ENCODE measurements at places on chromosomes 4 and X. TPM values are rescaled to one million over a fixed set of nuclear protein-coding genes. Genes with fewer than 3 reads are reported as not detected.

The SPANXA1 gene
- total RNA-seq, result not detected

The USP27X gene
- 2.5 TPM for total RNA-seq

The GPR173 gene
- total RNA-seq, result 0.84 TPM

The TACR3 gene
- not detected for total RNA-seq

The MPP1 gene
- total RNA-seq, result 28.7 TPM

Measured in mammary microvascular endothelial cell (primary cell).